Omental fat pad (tissue), 4 donors: ENCODE measurements at places on chromosomes 11 and 22.

GRCh38 chr22:31102441-31103081 is 4.8 kb downstream of the SELENOM start:
- peak; percentile 67 for DNase-seq

DNA sequence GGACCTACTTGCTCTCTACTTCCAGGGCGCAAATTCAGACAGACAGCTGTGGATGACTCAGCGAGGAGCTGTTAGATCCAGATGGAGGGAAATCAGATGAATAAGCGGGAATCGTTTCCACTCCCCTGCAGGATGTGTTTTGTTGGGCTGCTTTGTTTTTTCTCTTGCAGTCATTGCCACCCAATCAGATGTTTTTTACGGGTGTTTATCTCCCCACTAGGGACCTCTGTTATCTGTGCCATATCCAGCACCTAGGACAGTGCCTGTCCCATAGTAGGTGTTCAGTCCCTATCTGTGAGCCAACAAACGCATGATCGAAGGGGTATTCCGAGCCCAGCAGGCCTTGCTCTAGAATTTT is 51.1 kb upstream of the PARVG start:
- no peak for DNase-seq

- DNase-seq, result no peak
Measured at GRCh38 chr11:17238377-17238776, 30.6 kb upstream of the PIK3C2A start.

DNA sequence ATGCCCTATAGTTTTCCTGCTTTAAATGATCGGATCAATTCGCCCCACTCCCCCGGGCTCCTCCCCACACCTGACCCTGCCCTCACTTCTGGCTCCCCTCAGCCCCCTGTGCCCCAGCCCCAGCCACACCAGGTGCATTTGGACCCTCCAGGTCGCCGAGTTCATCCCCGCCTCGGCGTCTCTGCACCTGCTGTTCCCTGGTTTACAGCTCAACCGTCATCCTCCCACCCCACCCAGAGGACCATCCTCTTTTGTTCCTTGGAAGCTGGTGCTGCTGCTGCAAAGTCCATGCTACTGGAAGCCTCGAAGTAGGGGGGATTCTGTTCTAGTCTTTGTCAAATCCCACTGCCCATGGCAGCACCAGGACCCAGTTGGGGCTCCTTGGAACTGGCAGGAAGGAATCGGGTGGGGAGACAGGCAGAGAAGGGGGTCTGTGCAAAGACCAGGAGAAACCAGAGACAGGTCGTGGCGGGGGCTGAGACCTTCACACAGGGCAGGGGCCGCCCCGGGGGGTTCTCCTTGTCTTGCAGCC is 4.5 kb upstream of the MUC5B start:
- DNase-seq, result no peak

- no peak for DNase-seq
Measured at GRCh38 chr22:49728570-49729271, 99.0 kb downstream of the BRD1 start.

DNA sequence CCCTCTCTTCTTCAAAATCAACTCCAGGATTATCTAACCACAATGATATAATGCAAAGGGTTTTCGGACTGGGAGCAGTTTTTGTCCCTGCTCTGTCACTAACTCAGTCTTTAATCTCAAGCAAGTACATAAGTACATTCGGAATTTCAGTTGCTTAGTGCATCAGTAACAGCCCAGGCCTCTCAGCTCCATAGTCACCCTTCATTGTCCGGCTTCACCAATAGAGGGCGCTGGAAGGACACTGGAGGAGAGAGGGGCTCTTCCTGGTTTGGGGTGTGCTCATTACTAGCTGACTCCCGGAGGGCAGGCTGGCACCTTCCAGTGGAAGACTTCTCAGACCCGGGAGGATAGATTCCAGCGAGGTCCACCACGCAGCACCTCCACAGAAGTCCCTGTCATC is 90.4 kb upstream of the PDGFD start:
- no peak for DNase-seq

DNA sequence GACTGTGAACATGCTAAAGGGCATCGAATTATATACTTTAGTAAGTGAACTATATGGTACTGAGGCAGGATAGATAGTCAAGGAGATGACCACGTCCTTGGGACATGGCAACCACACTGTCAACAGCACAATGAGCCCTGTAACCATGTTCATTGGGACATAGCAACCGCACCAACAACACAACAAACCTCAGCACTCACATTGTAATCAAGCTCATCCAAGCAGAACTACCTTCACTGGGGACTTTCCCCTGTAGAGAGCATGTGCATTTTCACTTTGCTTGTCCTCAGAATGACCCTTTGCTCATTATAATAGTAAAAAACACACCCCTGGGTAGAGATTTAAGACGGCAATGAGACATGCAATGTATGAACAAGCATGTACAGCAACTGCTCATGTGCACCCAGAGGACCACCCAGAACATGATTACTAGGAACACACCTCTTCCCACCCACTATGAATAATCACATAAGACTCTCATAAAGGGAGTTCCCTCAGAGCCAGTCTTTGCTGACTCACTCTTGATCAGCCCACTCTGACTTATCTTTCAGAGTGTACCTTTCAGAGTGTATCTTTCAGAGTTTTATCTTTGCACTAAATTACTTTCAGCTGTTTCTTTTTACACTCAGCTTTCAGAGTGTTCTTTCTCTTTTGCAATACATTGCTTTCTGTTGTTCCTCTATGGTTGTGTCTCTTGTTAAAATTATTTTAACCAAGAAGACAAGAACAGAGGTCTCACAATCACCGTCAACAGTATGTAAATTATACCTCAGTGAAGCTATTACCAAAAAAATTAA is 4.1 kb upstream of the PLAAT2 start:
- no peak for DNase-seq

- no peak for DNase-seq
Measured at GRCh38 chr22:43270314-43270908, 72.8 kb downstream of the SCUBE1 start.

- no peak for DNase-seq
Measured at GRCh38 chr22:32623943-32624342, 149.3 kb downstream of the FBXO7 start.

GRCh38 chr22:32044913-32045312 is 1.9 kb downstream of the SLC5A1 start:
- no peak for DNase-seq

DNA sequence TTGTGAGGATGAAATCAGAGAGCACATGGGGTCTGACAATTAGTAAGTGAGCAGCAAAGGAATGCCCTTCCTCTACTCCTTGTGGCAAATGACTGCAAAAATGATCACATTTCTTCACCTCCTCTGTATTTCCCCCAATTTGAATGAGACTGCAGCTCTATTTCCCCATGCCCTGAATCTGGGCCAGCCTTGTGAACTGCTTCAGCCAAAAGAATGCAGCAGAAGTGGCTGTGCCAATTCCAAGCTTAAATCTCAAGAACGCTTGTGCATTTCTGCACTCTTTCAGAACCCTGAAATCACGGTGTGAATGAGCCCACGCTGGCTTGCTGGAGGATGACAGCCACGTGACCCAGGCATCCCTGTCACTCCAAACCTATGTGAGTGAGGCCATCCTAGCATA is 9.9 kb downstream of the SLC43A3 start:
- no peak for DNase-seq

GRCh38 chr22:19548964-19549363 is 24.8 kb upstream of the CLDN5 start:
- no peak for DNase-seq

- DNase-seq, result no peak
Measured at GRCh38 chr22:25839755-25840154, 97.8 kb downstream of the MYO18B start.

DNA sequence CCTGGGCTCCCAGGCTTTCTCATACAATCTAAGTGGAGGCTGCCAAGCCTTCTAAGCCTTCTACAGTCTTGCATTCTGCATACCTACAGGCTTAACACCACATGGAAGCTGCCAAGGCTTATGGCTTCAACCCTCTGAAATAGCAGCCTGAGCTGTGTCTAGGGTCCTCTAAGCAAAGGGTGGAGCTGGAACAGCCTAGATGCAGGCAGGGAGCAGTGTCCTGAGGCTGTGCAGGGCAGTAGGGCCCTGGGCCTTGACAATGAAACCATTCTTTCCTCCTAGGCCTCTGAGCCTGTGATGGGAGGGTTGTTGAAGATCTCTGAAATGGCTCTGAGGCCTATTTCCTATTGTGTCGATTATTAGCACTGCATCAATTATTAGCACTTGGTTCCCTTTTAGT is 150.9 kb upstream of the GRK3 start:
- no peak for DNase-seq

DNA sequence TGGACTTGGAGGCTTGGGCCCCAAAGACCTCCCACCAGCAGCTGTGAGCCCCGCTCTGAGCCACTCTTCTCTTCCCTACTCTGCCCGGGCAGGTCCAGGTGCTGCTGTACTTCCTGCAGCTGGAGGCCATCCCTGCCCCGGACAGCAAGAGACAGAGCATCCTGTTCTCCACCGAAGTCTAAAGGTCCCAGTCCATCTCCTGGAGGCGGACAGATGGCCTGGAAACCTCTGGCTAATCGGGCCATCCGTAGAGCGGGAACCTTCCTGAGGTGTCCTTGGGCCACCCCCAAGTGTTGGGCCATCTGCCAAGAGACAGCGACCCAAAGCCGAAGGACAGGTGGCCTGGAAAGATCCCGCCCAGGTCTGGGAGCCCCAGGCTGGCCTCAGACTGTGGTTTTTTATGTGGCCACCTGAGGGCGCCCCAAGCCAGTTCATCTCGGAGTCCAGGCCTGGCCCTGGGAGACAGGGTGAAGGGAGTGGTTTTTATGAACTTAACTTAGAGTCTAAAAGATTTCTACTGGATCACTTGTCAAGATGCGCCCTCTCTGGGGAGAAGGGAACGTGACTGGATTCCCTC is 135.1 kb downstream of the BCR start:
- DNase-seq, result peak; percentile 48
